HFF-Myc (cell line): ENCODE measurements at places on chromosomes 7 and 10.

DNA sequence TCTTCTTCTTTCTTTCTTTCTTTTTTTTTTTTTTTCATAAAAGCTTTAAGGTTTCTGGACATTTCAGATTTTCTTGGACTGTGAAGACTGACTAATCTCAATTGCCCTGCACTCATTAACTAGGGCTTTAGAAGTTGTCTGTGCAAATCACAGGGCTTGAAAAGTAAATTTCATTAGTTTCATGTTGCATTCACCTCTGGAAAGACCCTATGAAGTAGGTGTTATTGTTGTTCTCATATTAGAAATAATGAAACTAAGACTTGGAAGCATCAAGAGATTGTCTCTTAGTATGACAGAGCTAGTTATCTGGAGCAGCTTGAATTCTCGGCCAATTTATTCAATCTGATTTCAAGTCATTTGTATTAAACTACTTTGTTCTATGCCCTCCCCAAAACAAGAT is 28.2 kb upstream of the SEMA3D start:
- no peak for DNase-seq

- DNase-seq: no peak
These were observed 50.3 kb downstream of the PALD1 start for GRCh38 chr10:70528741-70529362.

GRCh38 chr7:4769761-4770160 is 5.7 kb upstream of the AP5Z1 start:
- DNase-seq: no peak

DNA sequence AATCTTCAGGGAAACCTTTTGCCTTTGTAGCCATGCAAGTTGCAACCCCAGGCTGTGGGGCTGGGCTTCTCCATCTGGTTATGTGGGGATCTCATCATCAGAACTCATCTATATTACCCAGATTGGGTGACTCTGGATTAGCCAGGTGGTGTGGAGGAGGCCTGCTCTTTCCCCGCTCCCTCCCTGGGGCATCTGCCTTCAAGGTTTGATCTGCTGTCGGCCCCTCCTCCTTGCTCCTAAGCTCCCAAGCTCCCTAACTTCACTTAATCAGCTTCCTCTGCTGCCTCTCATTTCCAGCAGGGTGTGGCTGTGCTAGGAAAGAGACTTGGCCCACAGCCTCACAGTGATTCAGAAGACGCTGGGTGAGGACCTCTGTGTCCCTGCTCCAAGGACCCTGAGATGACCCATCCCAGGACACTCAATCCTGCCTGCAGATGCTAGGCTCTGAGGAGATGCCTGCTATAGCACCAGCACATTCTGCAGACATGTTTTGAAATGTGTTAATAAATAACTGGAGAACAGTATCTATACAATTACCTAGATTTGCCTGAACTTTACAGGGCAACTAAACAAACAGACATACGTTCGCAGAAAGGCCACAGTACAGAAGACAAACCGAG is 392.1 kb upstream of the PODXL start:
- no peak for DNase-seq
